ENCODE measurements at places on chromosomes 13 and 19. TPM values are rescaled to one million over a fixed set of nuclear protein-coding genes. Genes with fewer than 3 reads are reported as not detected.

- DNase-seq, result no peak
Observed at GRCh38 chr13:25453850-25454365, 82.1 kb downstream of the ATP8A2 start.

DNA sequence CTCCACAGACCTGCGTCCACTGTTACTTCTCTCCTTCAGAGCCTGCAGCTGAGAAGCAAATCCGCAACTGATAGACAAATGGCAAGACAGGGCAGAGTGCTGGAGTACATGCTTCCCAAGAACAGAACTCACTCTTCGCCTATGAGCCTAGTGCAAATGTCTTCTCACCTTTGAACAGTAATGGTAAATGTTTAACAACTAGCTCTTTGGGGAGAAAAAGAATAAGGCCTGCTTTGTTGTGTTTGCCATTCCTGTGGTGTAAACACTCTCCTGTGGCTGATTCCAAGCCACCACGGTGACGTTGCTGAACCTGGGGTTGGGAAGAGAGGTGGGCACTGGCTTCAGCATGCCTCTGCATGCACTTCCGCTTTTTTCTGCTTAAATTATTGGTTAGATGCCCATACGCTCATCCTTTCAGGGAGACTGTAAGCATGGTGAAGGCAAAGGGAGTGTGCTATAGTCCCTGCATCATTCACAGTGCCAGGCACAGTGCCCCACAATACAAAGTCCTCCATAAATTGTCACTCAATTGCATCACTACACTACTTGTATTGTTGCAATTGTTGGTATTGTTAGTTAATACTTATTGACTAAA lies 28.1 kb upstream of the GTF3A start:
- DNase-seq, result no peak

- DNase-seq, result peak; percentile 37
Observed at GRCh38 chr19:43984687-43985000, 656 bp downstream of the ZNF155 start.

GRCh38 chr19:53541971-53542370 lies 4.0 kb downstream of the ZNF331 start:
- no peak for DNase-seq

DNA sequence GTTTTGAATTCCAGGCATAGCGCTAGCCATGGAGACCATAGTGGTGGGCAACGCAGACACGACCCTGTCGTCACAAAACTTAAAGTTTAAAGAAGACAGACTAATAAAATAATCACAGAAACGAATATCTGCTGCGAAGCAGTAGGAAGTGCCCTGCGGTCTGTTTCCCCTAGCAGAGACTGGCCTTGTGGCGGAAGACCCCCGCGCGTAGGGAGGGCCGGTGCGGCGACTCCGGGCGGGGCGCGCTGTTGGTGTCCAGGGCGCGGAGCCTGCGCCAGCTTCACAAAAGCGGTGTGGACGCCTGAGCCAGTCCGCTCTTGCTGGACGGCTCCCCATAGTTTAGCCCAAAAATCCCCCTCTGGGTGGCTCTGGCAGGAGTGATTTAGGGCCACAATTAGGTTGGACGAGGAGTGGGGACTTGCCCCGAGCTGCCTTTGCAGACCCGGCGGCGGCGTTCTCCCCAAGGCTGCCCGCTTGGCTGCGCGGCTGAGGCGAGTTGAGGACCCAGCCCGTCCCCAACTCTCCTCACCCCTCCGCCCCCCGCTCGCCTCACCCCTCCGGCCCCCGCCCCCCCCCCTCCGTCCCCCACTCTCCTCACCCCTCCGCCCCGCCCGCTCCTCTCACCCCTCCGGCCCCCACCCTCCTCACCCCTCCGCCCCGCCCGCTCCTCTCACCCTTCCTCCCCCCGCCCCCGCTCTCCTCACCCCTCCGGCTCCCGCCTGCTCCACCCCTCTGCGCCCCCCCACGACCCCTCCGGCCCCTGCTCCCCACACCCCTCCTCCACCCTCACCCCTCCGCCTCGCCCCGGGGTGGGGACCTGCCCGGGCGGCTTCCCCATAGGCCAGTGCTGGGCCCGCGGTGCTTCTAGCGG lies 14.2 kb upstream of the LATS2 start:
- DNase-seq, result no peak

GRCh38 chr13:100808330-100809128 lies 133.9 kb upstream of the TMTC4 start:
- no peak for DNase-seq

DNA sequence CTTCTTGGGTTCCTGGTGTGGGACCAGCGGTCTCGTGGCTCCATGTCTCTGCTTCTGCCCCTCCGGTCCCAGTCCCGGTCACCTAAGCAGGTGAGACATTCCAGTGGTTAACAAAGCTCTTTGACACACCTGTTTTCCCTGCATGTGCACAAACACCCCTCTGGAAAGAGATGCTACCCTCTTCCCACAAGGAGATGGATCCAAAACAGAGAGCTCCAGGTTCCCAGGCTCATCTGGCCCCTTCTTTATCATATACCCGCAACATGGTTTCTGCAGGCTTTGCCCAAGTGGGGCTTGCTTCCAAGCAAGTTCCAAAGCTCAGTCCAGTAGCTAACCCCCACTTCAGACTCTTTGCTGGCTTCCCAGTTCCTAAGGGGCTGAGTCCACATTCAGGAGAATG lies 17.8 kb downstream of the PEG3 start:
- no peak for DNase-seq

DNA sequence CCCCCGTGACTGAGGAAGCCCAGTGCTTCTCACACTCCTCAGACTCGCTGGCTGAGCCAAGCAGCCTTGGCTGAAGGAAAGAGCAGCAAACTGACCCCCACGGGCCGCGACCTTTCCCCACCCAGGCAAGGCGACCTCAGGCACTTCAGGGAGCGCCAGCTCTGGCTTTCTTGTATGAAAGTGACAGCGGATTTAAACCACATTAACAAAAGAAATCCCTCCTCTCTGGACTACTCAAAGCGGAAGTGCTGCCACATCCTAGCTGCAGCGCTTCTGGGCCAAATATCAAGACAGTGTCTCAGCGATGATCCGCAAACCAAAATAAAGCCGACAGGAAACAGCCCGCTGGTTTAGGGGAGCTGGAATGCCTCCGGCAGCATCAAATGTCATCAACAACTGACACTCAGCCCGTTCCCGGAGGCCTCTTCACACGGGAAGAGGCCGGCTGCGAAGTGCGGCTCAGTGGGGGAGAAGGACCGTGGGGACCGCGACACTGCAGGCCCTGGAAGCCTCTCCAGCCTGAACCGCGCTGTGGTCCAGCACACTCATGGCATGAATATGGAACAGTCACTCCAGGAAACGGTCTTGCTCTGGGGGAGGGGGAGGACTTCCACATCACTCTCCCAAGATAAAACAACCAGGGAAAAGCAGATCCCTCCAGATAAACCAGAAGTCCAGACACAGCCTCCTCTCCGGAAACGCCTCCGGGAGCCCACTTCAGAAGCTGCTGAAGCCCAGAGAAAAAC lies 1.4 kb downstream of the RASA3 start:
- DNase-seq, result peak; percentile 87

Gene CELF5
- total RNA-seq, result not detected

Measured in SJSA1 (cell line).